ENCODE measurements at places on chromosomes 3 and 15.

GRCh38 chr3:172647823-172648222 is 63.0 kb downstream of the NCEH1 start:
- DNase-seq: peak; percentile 75

DNA sequence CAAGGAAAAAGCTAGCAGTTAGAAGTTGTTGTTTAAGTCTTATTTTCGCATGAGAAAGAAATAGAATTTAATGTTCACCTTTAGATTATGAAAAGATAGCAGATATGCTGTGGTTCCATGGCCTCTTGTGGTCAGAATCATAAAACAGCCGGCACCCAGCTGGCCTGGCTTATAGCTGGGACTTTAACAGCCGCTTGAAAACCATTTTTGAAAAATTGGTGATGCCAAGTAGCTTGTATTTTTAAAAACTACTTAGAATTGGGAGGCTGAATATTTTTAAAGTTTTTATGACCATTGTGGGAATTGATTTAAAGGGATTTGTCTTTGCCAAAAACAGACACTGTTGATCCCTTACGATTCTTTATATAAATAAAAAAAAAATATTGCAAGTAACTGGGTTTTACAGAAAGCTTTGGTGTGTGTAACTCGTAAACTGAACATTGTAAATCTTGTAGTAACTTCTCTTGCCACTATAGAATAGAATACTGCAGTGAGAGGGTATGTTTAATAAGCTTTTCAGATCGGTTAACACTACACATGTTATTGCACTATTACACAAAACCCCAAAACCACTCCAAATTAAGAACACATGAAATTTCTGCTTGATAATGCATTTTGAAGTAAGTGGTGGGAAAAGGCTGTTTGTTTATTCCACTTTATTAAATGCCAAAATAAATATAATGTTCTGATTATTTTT is 6.6 kb downstream of the ARRDC4 start:
- DNase-seq: no peak

- DNase-seq: no peak
Measured at GRCh38 chr15:78364233-78364632, 24.1 kb downstream of the CRABP1 start.

DNA sequence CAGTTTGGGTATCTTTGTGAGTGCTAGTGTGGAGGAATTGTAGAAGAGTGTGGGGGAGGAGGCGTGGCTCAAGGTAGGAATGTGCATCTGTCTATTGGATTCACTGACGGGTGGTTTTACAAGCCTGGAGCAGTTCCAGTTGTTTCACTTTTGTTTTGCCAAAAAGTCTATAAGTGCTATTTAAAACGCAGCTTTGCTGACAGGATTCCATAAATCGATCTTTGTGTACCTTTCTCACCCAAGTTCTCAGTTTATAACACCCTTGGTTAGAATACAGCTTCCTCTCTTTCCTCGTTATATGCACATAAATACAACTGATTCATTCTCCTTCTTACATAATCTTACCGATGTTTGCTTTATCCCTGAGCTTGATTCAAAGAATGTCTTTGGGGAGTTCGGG is 123.2 kb upstream of the UBE2E2 start:
- DNase-seq: peak; percentile 69

GRCh38 chr15:45810201-45810600 is 175.4 kb downstream of the SQOR start:
- no peak for DNase-seq

GRCh38 chr15:50740955-50741354 is 24.6 kb downstream of the SPPL2A start:
- DNase-seq: no peak

GRCh38 chr3:128392021-128392420 is 74.7 kb downstream of the DNAJB8 start:
- no peak for DNase-seq

GRCh38 chr15:57780471-57780870 is 74.0 kb downstream of the POLR2M start:
- no peak for DNase-seq

DNA sequence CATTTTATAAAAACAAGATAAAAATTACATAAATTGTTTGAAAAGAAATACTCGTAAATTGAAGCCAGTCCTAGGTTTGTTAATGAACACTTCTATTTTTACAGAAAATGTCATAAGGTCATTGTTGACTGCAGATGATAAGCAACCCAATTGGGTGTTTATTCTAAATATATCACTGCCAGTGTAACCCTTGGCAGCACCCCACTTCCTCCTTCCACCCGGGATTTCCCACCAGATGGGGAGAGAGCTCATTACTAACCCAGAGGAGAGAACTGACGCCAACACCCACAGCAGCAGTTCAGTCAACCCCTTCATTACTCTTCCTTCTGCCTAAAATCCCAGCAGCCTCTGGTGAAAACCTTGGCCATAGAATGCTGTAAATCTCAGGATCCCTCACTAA is 307.6 kb downstream of the GAP43 start:
- DNase-seq: no peak

- peak; percentile 29 for DNase-seq
Measured at GRCh38 chr3:47433796-47434195, 41.9 kb downstream of the SCAP start.

DNA sequence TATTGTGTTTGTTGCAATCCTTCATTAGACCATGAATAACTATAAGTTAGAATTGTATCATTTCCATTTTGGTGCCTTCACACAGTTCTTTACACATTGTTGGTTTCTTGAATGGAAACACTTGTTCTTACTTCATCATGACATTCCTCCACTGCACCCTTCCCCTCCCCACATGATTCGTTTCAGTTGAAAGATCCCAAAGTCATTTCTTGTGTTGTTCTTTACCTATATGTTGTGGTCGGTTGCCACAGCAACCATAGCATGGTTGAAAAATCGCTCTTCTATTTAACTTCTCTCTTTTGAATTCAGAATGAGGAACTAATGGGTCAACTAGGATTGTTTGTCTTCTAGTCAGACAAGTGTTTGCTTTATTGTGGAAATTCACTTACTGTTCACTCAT is 103.3 kb downstream of the IL1RAP start:
- peak; percentile 52 for DNase-seq

- no peak for DNase-seq
Measured at GRCh38 chr15:35602836-35603235, 56.9 kb upstream of the DPH6 start.

DNA sequence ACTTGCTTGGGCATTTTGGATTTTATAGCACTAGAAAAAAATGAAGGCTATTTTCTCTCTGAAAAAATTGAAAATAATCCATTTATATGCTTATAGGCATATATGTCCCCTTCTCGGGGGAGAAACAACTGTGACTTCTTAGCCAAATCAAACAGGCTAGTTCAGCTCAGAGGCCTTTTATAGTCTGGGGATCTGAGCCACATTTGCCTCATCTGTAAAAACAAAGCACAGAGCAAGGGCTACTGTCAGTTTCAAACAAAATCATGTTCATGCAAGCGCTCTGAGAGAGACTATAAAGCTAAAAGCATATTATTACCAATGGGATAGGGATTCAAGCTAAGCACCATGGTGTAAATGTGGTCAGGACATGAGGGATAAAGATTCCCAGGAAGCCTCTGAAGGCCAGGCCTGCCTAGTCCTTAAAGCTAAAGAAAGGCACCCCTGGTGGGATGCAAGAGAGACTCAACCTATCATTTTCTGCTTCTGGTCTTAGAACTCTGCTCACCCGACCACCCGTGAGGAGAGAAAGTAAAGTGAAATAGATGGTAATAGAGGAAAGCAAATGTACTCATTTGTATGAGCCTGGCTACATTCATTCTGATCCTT is 51.0 kb upstream of the IL12A start:
- no peak for DNase-seq

DNA sequence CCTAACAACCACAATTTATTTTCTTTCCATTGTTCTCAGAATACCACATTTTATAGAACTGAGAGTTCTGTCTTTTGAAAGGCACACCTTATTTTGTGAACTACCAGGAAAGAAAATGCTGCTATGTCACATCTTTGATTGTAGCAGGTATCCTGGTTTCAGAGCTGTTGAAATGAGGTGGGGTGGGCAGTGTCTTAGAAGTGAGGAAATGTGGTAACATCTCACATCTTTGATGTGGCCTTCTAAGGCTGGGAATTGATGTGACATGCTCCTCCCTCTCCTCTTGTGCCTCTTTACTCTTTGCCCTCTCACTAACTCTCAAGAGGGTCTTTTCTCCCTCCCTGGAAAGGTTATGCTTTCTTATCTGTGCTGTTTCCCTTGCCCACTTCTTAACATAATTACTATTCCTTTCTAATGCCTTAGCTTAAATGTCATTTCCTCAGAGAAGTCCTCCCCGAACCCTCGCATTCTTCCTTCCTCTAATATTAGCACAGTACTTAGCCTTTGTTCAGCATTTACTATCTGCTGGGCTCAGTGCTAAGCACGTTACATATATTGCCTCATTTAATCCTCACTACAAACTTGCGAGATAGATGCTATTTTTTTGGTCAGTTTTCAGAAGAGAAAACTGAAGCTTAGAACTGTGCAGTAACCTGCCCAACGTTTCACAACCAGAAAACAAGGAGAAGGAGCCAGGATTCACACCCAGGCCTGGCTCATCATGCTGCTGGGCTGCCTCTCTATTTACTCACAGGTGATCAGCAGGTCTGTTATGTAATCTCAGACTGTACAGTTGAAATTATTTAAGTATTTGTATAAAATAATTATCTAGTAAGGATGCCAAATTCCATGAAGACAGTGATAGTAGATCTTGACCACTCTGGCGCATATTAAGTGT is 24.0 kb upstream of the SPTSSB start:
- no peak for DNase-seq

DNA sequence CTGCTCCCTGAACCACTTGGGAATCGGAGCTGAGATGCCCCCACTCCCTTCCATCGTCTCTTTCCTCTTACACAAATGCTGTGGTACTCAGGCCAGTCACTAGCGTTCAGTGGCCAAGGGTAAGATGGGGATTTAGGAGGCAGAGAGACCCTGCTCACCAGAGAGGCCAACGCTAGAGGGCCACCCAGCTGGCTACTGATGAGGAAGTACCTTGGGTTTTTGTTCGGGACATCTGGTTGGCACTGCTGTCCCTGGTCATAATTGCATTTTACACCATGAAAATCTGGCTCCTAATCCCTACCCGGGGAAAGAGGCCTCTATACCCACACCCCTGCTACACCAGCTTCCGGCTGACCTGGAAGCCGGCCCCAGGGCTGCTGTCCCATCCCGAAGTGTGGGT is 7.7 kb downstream of the MAP6D1 start:
- DNase-seq: no peak

GRCh38 chr3:197298945-197299854 is 788 bp upstream of the DLG1 start:
- peak; percentile 85 for DNase-seq

Measured in PC-9 (cell line).